ENCODE measurements at places on chromosomes 12 and 14.

- no peak for DNase-seq
Measured at GRCh38 chr12:57897286-57897974, 43.9 kb upstream of the ATP23 start.

- DNase-seq = no peak
Measured at GRCh38 chr14:39229222-39229543, 4.5 kb upstream of the MIA2 start.

GRCh38 chr14:34554540-34555250 lies 15.2 kb upstream of the EAPP start:
- no peak for DNase-seq

GRCh38 chr12:105522166-105522825 lies 191.8 kb downstream of the C12orf75 start:
- DNase-seq = no peak

Measured in NCI-H1092 treated with DMSO at 0.1 percent for 48 hours (cell line).